ENCODE measurements at places on chromosomes 3 and 15.

DNA sequence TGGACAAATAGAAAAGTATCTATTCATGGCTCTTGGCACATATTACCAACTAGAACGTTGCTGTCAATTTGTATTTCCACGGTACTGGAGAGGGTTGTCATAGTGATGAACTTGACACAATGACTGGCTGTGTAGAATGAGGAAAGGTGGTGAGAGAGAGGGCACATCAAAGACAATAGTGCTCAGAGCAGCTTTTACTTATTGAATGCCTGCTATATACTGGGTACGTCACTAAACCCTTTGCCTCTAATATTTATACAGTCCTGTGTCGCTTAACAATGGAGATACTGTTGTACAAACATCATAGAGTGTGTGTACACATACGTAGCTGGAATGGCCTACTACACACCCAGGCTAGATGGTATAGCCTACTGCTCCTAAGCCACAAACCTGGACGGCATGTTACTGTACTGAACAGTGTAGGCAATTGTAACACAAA lies 8.3 kb downstream of the TMPRSS7 start:
- DNase-seq, result no peak

- DNase-seq, result no peak
These were observed 98.8 kb upstream of the WNT5A start for GRCh38 chr3:55585856-55586255.

DNA sequence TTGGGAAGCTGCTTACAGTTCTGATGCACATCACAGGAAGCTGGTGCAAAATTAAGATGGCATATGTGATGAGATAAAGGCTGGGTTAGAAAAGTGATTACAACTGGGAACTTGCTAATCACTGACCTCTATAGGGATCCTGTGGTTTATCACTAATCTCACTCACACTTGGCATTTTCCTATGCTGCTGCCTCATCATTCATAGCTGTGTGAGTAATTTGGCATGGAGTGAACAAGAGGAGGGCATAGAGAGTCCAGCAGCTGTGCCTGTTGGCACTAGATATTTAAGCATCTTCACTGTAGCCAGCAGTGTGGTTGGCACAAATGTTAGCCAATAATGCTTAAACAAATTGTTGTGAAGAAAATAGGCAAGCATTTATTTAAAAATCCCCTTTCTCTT lies 217.7 kb upstream of the CGNL1 start:
- DNase-seq, result no peak

DNA sequence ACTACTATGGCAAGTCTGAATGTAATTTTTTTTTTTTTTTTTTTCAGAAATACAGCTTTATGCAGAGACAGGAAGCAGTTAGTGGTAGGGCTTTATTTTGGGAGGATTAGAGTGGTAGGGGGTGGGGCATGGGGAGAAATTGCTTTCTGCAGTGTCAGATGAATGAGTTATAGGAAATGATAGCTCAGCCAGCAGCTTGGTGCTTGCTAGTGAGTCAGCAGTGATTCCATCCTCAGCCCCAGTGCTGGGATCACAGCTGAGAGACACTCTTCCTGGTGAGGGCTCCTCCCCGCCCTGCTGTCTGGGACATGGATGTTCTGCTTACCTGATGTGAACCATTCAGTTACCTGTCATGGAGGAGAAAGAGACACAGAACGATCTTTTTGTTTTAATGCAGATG lies 39.6 kb downstream of the SEMA6D start:
- no peak for DNase-seq

DNA sequence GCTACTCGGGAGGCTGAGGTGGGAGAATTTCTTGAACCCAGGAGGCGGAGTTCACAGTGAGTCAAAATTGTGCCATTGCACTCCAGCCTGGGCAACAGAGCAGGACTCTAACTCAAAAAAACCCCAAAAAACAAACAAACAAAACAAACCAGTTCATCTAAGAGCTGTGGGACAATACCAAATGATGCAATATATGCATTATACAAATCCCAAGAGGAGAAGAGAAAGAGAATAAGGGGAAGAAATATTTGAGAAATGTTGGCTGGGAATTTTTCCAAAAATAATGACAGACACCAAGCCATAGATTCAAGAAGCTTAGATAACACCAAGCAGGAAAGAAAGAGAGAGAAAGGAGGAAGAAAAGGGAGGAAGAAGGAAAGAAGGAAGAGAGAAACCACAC lies 82.5 kb downstream of the KLF13 start:
- no peak for DNase-seq

- no peak for DNase-seq
These were observed 229.2 kb upstream of the CHRNA7 start for GRCh38 chr15:31801152-31801551.

Measured in activated T-helper 1 cell treated with anti-CD3 and anti-CD28 coated beads, Interleukin-2, amount 50 U/mL, for 16 hours (primary cell).